ENCODE measurements at places on chromosomes 1 and 21.

GRCh38 chr1:35264871-35265270, 3.6 kb upstream of the ZMYM4 start:
- peak; percentile 13 for DNase-seq

DNA sequence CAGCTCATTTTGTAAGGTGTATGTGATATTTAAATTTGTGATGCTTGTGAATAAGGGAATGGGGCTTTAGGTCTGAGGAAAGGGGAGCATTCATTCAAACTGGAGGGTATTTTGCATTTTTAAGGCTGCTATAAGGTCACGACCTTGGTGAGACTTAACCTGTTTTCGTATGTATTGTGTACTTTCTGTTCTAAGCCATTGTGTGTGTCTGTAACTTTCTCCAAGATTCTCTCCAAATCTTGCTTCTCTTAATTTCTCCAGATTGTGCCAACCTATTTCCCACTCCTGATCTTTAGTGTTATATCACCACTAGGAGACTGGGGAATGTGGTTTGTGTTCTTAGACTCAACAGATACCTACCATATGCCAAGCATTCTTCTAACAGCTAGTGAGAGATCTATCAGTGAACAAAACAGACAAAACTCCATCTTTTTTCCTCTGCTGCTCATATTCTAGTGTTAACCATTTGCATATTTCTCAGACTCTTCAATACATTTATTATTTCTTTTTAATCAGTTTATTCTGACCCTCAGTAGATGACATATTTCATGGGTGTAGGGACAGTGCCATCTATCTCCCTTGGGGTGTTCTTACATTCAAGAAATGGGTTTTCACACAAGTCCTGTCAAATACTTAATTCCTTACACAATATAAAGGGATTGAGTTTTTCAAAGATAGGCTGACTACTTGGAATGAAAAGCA, 27.5 kb downstream of the ATP1B1 start:
- DNase-seq: no peak

GRCh38 chr1:12456979-12457378, 161.0 kb downstream of the DHRS3 start:
- no peak for DNase-seq

- no peak for DNase-seq
Observed at GRCh38 chr1:204660509-204660908, 25.0 kb downstream of the LRRN2 start.

- no peak for DNase-seq
Observed at GRCh38 chr1:203295796-203296195, 9.5 kb upstream of the BTG2 start.

DNA sequence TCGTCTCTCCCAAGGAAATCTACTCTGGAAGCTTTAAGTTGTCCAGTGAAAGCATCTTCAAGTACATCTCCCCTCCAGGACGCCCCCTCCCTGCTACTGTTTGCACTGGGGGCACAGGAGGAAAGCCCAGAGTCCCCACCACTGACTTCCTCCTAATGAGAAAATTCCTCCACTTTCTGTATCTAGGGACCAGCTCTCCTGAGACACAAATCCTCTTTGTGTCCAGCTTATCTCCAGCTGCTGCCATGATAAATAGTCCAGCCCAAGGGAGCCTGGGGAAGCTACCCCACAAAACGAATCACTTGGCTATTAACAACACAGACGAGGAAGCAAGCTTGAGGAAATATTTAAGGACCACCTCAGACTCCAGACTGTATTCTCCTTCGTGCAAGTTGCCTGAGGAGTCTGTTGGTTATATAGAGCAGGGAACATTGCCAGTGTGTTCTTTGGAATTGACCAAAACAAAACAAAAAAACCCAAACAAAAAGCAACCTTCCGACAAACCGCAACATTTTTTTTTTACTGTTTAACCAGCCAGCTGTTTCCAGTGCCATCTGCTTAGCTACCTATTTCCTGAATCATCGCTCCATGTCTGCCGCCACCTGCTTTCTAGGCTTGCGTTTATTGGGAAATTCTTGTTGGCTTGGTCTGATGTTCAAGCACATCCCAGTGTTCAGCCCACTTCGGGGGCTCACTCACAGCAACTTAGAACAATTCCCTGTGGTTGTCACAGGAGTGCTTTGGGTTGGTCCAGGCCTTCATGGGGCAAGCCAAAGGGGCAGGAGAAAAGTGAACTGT, 7.7 kb downstream of the C1orf226 start:
- no peak for DNase-seq

- no peak for DNase-seq
Observed at GRCh38 chr1:212977781-212978645, 27.7 kb downstream of the VASH2 start.

DNA sequence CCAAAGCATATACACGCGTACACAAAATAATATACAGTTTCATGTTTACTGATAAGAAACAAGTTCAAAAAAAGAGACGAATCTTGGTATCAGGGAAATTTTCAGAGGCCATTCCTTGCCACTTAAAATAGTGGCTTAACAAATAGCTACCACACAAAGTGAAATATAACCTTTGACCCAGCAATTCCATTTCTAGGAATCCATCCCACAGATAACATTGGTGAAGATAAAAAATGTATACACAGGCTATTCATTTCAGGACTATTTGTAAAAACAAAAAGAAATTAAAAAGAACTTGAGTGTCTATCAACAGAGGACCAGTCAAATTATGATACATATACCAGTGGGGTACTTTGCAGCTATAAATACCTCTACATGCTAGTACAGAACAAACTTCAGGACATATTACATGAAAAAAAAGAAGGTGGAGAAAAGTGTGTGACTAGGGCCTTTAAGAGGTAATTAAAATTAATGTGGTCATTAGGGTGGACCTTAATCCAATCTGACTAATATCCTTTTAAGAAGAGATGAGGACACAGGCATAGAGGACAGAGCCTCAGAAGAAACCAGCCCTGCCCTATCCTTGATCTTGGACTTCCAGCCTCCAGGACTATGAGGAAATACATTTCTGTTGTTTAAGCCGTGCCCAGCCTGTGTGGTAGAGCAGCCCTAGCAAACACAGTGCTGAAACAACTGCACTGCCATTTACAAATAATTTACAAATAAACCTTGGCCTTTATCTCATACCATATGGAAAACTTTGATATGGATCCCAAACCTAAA, 7.8 kb downstream of the UBE2G2 start:
- DNase-seq: no peak

- DNase-seq: no peak
Observed at GRCh38 chr1:183911285-183911684, 106.4 kb downstream of the RGL1 start.

Measured in hindlimb muscle (tissue), 1 donor.